ENCODE measurements at places on chromosomes 2 and 18.

DNA sequence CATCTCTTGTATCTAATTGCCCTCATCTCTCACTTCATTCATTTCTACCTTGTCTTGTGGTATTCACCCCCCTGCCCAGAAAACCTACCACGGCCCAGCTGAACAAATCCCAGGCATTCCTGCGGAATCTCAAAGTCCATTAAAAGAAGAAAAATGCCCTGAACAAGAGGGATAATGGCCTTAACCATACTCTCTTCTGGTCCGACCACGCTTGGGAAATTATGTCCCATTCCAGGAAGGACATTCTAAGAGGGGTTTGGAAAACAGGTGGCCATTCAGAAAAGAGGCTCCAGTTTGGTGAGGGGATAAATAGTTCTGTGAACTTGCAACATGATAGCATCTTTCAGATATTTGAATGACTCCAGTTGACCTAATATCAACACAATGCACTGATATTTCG lies 349.9 kb upstream of the ZNF521 start:
- no peak for DNase-seq

DNA sequence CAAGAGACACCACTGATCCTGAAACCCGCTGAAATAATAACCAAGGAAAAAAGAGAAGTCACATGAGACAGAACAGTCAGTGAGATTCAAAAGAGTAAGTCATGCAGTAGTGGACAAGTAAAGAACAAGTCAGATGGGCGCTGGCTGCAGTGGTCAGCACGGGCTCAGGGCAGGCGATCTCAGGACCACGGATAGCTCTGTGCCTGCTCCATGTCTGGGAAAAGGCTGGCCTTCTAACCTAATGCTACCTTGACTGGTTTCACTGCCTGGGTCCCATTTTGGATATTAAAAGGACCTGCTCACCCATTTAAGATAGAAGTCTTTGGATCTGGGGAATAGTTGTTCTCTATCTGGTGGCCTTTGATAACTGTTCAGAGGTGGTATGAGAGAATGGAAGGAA lies 61.7 kb upstream of the LCLAT1 start:
- DNase-seq = no peak

GRCh38 chr2:217612920-217613319 lies 389.9 kb downstream of the TNS1 start:
- DNase-seq = no peak

DNA sequence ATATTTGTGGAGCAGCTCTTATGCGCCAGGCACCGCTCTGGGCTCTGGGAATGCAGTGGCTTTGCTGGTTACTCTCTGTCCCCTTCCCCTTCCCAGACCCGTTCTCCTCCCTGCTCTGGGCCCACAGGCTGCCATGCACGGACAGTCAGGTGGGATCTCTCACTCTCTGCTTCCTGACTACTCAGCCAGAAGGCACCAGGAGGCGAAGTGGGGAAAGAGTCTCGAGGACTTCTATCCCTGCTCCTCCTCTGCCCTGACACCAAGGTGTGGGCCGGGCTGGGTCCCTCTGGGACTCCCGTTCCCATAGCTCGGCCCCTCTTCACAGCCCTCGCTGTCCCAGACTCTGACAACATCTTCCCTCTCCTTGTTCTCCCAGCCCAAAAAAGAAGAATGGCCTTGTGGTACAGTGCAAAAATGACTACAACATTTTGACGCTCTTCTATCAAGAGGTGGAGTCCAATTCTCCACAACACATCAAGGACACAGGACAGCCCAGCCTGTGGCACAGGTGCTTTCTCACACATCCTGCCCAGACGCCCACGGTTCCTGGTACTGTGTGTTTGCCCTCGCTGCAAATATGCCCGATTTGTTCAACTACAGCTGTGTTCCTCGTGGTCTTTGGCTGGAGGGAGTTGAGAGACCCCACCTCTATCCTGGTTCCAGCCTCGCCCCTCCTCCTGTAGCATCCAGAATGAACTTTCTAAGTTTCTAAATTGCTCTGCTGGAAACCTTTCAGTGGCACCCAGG lies 14.0 kb upstream of the DUSP2 start:
- DNase-seq = no peak

GRCh38 chr18:42437646-42438045 lies 482.6 kb downstream of the PIK3C3 start:
- no peak for DNase-seq

GRCh38 chr2:98269274-98269673 lies 77.0 kb upstream of the CNGA3 start:
- peak; percentile 80 for DNase-seq

DNA sequence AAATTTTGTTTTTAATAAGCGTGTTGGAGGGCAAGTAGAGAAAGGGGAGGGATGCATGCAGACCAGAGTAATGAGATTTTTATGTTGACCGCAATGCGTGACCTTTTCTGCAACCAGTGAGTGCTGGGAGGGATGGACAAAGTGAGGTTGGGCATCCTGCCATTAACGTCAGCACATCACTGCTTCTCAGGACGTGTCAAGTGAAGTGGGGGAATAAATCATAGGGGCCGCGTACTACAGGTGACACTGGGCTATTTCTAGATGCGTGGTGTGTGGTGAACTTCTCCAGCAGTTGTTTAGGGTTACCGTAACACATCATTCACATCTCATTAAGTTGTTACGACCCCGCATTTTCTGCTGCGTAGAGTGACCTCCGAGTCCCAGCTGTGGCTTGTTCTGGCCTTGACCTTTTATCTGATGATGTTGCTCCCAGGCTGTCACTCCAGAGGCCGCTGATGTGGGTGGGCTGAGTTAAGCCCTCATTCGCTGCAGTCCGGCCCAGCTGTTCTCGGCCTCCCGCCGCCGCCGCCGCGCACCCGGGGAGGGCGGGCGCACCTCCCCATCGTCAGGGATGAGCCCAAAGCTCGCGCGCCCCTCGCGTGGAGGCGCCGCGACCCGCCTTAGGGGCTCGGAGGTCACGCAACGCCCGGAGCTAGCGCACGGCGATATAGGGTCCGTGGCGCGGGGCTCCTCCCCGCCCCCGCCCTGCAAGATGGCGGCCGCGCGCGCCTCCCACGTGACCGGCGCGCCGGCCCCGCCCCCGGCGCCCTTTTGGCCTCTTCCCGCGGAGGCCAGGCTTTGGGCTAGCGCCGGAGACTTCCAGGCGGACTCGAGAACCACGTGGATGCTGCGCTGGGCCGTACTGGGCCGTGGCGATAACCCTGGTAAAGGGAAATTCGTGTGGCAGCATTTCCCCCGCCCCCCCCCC lies 3.5 kb downstream of the ZCCHC2 start:
- peak; percentile 47 for DNase-seq

- no peak for DNase-seq
Observed at GRCh38 chr2:134377730-134378129, 123.9 kb downstream of the MGAT5 start.

GRCh38 chr2:60484133-60484645 lies 69.3 kb downstream of the BCL11A start:
- DNase-seq = no peak

GRCh38 chr18:10792181-10792580 lies 266.4 kb downstream of the NAPG start:
- DNase-seq = no peak

GRCh38 chr2:201021914-201022313 lies 49.6 kb downstream of the HYCC2 start:
- no peak for DNase-seq

GRCh38 chr2:207236156-207236935 lies 70.6 kb upstream of the KLF7 start:
- DNase-seq = no peak

- DNase-seq = no peak
Observed at GRCh38 chr2:216289470-216289869, 82.8 kb downstream of the MARCHF4 start.

- DNase-seq = no peak
Observed at GRCh38 chr2:128310761-128311160, 7.9 kb downstream of the HS6ST1 start.

DNA sequence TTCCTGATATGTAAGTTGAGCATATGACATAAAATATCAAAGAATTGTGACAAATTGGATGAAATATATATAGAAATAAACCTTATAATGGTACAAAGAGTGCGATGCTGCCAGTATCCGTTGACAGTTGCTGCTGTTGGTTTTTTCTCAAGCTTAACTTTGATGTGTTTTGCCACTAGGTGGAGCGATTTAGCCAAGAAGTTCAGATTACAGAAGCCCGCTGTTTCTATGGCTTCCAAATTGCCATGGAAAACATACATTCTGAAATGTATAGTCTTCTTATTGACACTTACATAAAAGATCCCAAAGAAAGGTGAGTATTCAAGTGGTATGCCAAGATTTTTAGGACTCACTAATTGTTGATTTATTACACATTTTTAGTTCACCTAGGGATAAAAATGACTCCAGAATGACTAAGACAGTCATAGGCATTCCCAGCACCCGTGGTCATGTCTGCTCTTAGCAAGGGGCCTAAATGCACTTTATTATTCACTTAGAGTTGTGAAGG lies 2.1 kb downstream of the RRM2 start:
- DNase-seq = peak; percentile 89

GRCh38 chr2:68937346-68938055 lies 15.2 kb downstream of the GKN2 start:
- no peak for DNase-seq

- DNase-seq = peak; percentile 81
Observed at GRCh38 chr2:96241900-96242611, 23.7 kb downstream of the TMEM127 start.

DNA sequence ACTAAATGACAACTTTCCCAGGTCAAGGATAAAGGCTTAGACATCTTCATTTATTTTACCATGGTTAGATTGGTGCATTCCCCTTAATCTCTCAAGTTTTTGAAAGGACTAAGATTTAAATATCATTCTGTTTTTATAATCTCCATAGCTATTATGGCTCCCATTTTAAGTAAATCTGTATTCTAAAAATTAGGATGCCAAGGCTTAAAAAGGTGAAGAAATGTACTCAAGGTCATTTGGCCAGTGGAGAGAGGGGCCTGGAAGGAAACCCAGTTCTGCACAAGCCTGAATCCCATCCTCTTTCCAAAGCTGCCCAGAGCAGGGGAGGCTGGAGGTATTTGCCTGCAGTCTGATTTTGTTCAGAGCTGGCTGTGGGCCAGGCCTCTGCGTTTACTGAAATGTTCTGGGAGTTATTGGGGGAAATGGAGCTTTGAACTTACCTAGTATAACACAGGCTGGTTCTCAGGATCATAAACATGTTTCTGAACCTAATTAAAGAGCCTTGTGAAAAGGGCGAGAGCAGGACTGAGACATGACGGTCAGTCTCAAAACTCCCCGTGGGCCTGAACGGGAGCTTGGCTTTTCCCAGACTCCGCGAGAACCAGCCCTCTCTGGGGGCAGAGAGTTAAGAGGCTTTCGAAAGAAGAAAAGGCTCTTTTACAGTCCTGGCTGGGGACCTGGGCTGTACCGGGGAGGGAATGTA lies 85.6 kb downstream of the DDX1 start:
- DNase-seq = no peak

Measured in Kasumi-1 (cell line).